ENCODE measurements at places on chromosomes 2 and 18. TPM values are rescaled to one million over a fixed set of nuclear protein-coding genes. Genes with fewer than 3 reads are reported as not detected.

TMEM178A gene
- total RNA-seq: 0.70 TPM

- no peak for DNase-seq
- H3K36me3 ChIP-seq: no peaks in the 10 kb centered on the region
- H3K27me3 ChIP-seq: no peaks in the 10 kb centered on the region
- no peak overlapping the region for H3K4me3 ChIP-seq
Measured at GRCh38 chr2:105990624-105991023, 203.5 kb downstream of the UXS1 start.

GRCh38 chr18:44689736-44690135, 9.0 kb downstream of the SETBP1 start:
- no peaks in the 10 kb centered on the region for H3K4me1 ChIP-seq
- DNase-seq: no peak
- no peak overlapping the region for H3K4me3 ChIP-seq
- no peaks in the 10 kb centered on the region for H3K36me3 ChIP-seq
- H3K27me3 ChIP-seq: no peaks in the 10 kb centered on the region

FAM237A gene
- total RNA-seq: not detected

DNA sequence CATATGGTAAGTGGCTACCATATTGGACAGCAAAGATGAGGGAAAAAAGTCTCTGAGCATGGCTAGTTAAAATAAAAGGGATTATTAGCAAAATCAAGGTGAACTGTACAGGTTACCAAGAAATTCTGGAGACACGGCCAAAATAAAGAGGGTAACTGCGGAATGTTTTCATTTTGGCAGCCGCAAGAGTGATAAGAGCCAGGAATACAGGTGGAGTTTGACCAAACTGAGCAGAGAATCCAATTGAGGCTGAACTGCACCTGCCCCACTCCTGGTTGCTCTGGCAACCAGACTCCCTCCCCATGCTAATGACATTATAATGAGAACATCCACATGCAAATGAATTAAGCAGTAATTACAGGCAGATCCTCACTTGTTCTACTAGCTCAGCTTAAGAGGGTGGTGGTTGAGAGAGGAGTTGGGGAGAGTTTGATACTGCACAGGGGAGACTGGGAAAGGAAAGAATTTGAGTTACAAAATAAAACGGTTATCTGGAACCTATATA, 18.8 kb upstream of the EPHA4 start:
- H3K4me3 ChIP-seq: no peak overlapping the region
- no peak for DNase-seq
- no peak overlapping the region for H3K27ac ChIP-seq
- H3K36me3 ChIP-seq: no peaks in the 10 kb centered on the region
- no peaks in the 10 kb centered on the region for H3K27me3 ChIP-seq

- no peak overlapping the region for H3K27ac ChIP-seq
- no peak overlapping the region for H3K4me3 ChIP-seq
- no peak for DNase-seq
- no peaks in the 10 kb centered on the region for H3K36me3 ChIP-seq
Measured at GRCh38 chr2:96564026-96564425, 27.5 kb downstream of the ARID5A start.

GRCh38 chr18:26963292-26963691, 97.8 kb upstream of the AQP4 start:
- H3K27ac ChIP-seq: no peak overlapping the region
- no peaks in the 10 kb centered on the region for H3K4me1 ChIP-seq
- no peaks in the 10 kb centered on the region for H3K36me3 ChIP-seq
- no peak for DNase-seq
- H3K4me3 ChIP-seq: no peak overlapping the region

CACNB4 gene
- 4.1 TPM for total RNA-seq

EMILIN1 gene
- total RNA-seq: 32.2 TPM

DNA sequence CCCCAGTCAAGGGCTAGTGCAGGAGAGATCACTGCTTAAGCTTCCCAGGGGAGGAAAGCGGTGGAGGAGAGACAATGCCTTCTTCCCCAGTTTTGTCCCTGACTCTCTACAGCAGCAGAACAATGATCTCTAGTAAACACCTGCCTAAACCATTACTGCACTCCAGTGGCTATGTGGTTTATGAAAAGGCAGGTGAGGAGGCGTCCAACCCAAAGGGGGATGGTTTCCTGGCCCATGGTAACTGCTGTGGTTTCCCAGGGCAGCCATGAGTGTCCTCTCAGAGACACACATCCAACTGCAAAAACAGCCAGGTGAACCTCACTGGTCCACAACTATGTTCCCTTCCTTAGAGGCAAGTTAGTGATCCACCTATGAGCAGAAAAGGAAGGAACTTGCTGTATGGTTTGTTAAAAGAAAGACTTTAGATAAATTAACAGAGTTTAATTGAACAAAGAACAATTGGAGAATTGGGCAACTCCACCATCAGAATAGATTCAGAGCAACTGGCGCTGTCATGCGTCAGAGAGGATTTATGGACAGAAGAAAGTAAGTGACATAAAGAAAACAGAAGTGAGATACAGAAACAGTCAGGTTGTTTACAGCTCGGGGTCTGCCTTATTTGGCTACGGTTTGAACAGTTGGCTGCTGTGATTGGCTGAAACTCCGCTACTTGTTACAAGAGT, 4.8 kb upstream of the TTC39C start:
- no peaks in the 10 kb centered on the region for H3K27me3 ChIP-seq
- H3K4me1 ChIP-seq: peaks cover 6% of the 10 kb centered on the region
- peak; percentile 79 for DNase-seq
- H3K4me3 ChIP-seq: no peak overlapping the region

GRCh38 chr2:40953341-40953740, 501.5 kb upstream of the SLC8A1 start:
- no peaks in the 10 kb centered on the region for H3K27me3 ChIP-seq
- H3K36me3 ChIP-seq: no peaks in the 10 kb centered on the region
- no peaks in the 10 kb centered on the region for H3K4me1 ChIP-seq

PNPT1 gene
- total RNA-seq: 12.4 TPM

Data from Peyer's patch (tissue), 4 donors.